ENCODE measurements at places on chromosomes 16 and 17.
A peak's percentile ranks its signal among the peaks of the same experiment; 100 is the strongest.

DNA sequence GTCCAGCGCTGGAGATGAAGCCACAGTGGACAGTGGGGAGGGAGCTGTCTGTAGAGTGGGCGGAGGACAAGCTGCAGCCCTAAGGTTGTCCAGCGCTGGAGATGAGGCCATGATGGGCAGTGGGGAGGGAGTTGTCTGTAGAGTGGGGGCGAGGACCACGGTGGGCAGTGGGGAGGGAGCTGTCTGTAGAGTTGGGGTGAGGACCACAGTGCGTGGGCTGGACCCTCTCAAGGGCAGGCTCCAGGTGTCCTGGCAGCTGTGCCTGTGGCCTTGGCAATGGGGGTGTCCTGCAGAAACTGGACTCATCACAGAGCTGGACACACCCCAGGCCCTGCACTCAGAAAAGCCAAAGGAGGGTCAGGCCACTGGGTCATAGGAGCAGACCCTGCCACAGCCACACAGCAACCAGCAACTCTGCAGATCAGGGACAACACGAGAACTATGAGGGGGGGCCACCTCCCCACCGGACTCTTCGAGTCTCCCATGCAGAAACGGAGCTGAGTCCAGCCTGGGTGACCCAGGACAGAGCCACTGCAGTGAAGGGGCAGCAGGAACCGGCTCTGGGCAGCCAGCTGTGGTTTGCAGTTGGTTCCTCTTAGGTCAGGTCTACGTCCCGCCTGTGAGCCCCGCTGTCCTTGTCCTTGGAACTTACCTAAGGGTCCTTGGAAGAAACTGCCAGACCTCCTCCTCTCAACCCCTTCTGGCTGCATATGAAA, 33.4 kb upstream of the CBFA2T3 start:
- no peak for DNase-seq

DNA sequence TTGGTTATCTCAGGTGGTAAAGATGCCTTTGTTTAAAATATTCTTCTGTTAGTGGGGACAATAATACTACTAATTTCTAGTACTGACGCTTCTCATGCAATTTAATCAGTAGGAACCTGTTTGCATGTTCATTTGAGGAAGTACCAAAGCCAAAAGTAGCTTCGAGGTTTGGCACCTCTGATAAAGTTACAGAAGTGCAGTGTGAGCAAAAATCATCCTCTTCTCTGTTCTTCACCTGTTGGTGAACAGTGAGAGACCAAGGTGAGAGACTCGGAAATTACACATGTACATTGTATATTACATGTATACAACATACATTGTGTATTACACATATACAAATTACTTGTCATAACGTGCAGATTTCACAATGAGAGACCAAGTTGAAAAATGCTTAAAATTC, 404.6 kb downstream of the MAF start:
- no peak for DNase-seq

DNA sequence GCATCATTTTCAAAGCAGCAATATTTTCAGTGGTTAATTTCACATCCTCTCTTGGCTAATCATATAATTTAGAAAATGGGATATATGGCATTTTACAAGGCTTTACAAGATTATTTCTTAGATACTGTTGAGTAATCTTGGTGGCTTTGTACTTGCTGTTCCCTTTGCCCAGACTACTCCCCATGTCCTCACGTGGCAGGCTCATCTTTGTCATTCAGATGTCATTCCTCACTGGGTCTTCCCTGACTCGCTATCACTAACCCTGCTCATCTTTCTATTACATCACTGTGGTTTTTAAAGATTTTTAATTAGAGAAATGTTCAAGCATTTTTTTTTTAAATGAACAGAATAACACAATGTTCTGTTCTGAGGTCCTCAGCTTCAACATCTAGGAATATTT, 240.0 kb upstream of the IRX5 start:
- DNase-seq = no peak

- no peak for DNase-seq
These were observed 656 bp upstream of the GEMIN4 start for GRCh38 chr17:752620-753219.

GRCh38 chr17:49969795-49970389, 902 bp downstream of the DLX4 start:
- DNase-seq = no peak

GRCh38 chr17:15220785-15221184, 44.3 kb downstream of the PMP22 start:
- no peak for DNase-seq

DNA sequence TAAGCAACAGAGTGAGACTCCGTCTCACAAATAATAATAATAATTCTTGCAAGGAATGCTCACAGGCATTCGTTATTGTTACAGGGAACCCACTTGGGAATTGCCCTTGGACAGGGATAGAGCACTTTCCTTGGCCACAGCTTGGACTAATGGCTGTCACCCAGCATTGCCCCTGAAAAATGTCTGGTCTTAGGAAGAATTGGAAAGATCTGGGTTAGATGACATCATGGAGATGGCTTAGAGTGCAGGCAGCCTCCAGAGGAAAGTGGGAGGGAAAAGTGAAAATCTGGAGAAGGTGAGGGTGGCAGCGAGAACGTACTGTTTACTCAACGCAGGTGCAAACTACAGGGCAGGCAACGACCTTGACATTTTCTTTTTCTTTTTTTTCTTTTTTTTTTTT, 59.3 kb upstream of the MRTFB start:
- no peak for DNase-seq

DNA sequence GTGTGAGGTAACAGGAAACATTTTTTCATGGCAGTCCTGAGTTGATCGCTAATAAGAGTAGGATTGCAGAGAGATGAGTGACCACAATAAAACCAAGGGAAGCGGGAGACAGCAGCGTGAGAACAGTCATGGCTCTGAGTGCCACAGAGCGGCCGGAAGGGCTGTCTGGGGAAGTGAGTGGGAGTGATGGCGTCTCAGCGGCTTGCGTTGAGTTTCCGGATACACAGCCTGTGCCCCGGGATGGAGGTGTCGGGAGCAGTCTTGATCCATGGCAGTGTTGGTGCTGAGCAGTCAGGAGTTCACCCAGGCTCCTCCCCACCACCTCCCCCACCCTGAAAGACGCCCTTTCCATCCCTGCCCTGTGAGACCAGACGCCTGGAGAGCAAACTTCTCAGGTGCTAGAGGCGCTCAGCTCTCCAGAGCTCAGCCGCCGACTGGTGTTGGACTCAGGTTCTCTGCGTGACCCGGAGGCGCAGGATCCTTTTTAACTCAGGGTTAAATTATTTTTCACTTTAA, 59.8 kb downstream of the BANP start:
- no peak for DNase-seq

DNA sequence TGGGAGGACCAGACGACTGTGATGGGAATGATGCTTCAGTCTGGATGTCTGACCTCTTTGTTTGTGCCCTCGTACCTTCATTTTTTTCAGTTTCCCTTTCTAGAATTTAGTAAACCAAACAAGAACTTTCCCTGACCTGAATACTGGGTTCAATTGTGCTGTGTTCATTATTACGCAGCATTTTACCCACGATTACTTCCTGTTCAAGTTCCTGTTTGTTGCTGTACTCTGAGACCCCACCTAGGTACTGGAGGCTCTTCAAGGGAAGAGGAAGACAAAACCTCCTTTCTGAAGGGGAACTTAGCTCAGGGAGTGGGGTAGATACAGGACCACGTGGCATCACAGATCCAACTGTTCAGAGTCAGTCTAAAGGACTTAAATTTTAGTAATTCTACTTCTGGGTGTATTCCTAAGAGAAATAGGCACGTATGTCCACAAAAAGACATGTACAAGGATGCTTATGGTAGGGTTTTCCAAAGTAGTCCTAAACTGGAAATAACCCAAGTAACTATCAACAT, 9.2 kb upstream of the PRKCB start:
- DNase-seq = no peak

GRCh38 chr16:89712274-89712781, 8.4 kb downstream of the VPS9D1 start:
- DNase-seq = no peak

- DNase-seq = no peak
These were observed 406.9 kb downstream of the TMEM114 start for GRCh38 chr16:8183176-8184099.

GRCh38 chr16:75256059-75256571, 4.7 kb upstream of the BCAR1 start:
- DNase-seq = no peak

GRCh38 chr17:81010935-81011334, 19.3 kb downstream of the CHMP6 start:
- DNase-seq = no peak

- no peak for DNase-seq
These were observed 540 bp upstream of the CD300LF start for GRCh38 chr17:74713171-74713755.

GRCh38 chr16:66484453-66485213, 57.5 kb downstream of the BEAN1 start:
- DNase-seq = no peak

GRCh38 chr16:23879735-23880373, 44.1 kb downstream of the PRKCB start:
- no peak for DNase-seq

DNA sequence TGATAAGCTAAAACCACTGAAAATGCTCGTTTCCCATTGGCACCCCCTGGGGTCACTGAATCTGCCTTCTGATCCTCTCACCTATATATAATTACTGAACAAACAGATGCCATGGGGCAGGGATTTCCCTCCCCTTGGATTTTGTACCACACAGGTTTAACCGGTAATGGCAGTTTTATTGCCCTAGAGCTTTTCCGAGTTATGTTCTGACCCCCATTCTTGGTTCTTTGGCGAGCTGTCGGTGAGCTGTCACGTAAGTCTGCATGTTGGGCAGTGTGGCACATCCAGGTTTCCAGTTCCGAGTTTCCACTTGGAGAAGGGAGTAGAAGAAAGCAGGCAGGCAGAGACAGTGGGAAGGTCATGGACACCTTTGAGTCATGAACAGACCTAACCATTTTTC, 7.1 kb downstream of the TMEM97 start:
- no peak for DNase-seq

DNA sequence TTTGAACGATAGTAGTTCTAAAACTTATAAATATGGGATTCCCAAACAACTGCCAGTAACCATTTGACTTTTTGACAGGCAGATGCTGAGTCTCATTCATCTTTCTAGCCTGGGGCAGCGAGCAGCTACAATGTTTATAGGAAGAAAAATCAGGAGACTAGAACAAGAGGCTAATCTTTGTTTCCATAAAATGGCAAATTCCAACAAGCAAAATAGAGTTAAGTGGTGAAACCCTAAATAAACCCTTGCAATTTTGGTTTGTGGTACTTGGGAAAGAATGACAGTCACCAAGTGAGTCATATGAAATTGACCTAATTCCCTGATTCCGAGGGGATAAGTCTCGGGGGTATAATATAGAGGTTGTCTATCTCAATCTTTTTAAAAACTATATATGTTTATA, 27.3 kb upstream of the HS3ST2 start:
- no peak for DNase-seq

DNA sequence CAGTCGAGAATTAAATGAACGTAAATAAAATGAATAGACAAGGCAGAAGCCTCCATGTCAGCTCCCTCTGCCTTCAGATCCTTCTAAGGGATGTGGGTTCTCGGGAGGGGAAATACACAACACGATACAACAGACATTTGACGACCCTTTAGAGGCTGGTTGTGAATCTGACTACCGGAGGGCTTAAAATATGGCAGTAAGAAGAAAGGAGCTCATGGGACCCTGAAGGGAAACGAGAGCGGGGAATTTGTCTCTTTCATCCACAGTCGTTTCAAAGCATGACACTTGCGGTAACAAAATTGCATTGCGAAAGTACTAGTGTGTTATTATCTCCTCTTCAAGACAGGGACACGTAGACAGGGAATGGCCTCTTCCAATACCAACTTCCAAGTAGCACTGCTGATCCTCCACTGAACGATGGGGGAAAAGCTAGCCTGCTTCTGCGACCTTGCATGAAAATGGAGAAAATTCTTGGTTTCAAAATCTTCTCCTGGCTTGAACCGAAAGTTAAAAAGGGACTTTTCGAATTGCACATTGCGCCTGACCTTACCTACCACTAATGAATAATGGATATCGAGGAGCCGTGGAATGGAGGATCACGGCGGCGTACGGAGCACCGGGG, 1.2 kb upstream of the TNRC6C start:
- no peak for DNase-seq

GRCh38 chr16:85612801-85613603, at the start of gene GSE1:
TSS of gene GSE1 (plus strand) at chr16:85613322. CDS start at chr16:85613392, 70 bp downstream.
- DNase-seq = peak; percentile 54

GRCh38 chr17:9987779-9988585, 82.9 kb upstream of the RCVRN start:
- no peak for DNase-seq

DNA sequence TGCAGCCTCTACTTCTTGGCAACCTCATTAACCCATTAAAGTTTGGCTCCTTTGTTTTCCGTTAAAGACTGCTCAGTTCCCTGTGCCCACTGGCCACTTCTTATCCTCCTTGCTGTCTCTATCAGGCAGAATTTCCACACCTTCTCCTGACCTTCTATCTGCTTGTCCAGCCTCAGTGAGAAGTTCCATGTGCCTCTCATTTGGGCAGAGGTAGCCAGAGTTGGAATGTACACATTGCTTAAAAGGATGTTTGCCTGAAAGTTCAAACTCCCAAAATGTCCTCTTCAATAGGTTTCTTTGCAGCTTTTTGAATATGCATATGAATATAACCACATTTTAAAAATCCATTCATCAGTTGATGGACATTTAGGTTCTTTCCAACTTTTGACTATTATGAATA, 47.0 kb downstream of the HSD17B2 start:
- DNase-seq = no peak

DNA sequence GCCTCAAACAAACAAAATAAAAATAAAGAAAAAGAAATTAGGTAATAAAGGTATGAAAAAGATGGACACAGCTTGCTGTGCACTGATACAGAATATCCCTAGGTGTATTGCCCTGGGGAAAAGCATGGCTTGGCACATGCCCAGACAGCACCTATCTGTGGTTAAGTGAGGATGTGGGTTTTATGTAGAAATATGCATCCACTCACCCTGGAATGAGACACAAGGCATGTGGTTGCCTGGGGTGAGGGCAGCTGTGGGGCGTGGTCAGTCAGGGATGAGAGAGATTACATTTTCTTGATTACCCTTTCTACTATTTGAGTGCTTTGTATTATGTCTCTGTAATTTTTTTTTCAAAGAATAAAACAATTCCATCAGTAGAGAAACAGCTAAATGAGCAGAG, 6.9 kb downstream of the PLLP start:
- DNase-seq = peak; percentile 38

DNA sequence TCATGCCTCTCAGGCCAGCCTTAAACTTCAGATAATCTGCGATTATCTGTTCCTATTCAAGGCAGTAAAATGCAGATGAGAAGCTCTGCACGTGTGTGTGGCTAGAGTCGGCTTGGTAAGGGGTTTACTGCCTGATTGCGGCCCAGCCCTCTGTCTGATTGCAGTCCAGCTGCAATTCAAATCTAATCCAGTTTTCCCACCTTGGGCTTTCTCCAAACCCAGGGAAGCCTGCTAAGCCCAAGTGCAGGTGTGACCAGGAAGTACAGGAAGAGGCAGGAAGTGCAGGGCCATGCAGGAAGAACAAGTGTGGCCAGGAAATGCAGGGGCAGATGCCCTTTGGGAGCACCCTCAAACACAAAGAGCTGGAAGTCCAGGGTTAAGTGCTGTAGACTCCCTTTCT, 314.9 kb downstream of the CEP112 start:
- no peak for DNase-seq

All from stimulated activated CD4-positive, alpha-beta T cell treated with anti-CD3 and anti-CD28 coated beads, Interleukin-15, amount 100 ng/mL, for 48 hours (primary cell).